ENCODE measurements at places on chromosomes 11 and 22.

DNA sequence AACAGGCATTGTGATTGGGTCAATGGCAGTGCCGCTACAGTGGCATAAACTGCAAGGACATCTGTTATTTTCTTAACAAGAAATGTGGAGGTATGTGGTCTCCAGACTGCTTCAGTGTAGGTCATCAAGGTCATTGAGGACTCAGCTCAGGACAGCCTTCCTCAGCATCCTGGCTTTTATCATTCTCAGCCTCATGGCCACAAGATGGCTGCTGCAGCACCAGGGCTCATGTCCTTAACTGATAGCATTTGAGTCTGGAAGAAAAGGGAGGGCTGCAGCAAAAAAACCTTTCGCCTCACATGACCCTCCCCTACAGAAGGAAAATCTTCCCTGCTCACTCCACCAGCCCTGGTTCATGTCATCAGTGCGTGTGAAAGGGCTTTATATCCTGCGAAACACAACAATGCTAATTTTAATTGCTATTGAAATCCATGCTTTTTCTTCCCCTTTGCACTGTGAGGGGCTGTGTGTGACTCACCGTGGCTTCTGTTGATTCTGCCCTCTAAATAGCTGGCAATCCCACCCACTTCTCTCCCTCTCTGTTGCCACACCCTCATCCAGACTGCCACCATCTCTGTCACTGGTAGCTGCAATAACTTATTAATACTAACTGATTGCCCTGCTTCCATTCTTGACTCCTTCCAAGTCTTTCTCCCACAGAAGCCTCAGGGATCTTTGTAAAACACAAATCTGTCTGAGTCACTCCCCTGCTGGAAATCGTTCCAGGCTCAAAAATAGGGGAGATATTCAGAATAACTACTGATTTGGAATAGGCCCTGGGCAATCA, 43.8 kb downstream of the CHRDL2 start:
- DNase-seq: no peak

DNA sequence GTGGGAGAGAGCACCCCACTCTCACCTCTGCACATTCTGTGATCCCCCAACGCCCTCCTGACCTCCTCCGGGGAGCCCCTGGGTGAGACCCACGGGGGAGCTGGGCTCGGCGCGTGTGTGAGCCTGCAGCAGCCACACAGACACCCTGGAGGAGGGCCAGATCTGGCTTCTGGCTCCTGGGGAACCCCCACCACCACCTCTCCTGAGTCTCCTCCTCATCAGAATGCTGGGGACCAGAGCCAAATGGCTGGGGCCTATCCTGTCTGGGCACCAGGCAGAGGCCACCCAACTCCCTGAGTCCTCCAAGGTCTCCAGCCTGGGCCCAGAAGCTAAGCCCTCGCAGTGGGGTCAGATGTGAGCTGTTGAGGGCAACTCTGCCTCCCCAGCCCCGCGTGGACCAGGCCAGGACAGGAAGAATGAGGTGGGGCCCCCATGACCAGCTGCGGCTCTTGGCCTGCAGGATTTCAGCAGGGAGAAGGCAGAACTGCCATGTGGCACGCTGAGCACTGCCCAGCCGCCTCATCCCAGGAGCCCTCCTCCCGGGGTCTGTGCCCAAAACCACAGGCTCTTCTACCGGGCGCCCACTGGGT, 5.5 kb upstream of the PIM3 start:
- DNase-seq: no peak

DNA sequence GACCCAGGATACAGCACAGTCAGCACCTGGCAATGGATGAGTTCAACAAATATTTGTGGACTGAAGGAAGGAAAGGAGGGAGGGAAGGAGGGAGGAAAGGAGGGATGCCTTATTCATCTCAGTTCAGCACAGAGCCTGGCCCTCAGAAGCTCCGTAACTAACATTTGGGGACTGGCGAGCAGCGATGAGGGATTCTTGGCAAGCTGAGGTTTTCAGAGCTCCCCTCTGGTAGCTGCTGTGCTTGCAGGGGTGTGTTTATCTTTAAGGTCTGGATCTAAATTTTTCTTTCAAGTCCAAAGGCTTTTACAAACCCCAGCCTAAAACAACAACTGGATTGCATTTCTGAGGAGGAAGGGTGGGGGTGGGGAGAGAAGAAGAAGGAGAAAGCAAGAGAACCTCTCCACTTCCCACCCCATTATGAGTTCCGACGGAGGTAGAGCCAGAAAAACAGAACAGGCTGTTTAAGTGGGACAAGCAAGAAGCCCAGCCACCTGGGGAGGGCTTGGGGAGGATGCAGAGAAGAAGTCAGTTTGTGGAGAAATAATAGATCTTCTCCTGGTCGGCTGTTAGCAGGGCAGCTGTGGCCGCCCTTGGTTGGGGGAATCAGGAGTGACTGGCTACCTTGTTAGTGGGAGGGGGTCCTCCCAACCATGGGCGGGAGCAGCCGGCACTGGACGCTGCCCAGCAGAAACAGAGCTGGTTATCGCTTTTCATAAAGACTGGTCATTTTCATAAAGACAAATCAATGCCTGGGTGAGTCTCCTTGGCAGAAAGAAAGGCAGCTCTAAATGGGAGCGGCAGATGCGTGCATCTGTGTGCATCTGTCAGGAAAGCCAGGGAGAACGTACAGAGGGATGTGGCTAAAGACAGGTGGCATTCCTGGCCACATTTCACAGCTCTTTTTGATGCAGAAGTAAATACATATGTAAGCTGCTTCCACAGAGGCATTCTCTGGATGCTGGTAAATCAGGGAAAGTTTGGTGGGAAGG, 78.0 kb downstream of the TSPAN18 start:
- DNase-seq: no peak

DNA sequence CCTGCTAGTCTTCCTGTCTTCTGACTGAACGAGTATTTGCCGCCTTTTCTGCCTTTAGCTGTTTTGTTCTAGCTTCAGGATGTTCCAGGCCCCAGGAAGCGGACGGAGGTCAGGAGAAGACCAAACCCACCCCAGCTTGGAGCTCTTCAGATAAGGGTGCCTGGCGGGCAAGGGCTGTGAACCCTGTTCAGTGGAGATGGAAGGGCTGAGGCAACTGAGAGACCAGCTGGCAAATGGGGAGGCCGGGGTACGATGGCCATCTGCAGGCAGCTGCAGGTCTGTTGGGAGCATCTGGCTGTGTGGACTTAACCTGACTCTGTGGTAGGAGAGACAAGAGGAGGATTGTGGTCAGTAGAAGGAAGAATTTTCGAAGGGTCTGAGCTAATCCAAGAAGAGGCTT, 95.6 kb downstream of the CHST1 start:
- no peak for DNase-seq

DNA sequence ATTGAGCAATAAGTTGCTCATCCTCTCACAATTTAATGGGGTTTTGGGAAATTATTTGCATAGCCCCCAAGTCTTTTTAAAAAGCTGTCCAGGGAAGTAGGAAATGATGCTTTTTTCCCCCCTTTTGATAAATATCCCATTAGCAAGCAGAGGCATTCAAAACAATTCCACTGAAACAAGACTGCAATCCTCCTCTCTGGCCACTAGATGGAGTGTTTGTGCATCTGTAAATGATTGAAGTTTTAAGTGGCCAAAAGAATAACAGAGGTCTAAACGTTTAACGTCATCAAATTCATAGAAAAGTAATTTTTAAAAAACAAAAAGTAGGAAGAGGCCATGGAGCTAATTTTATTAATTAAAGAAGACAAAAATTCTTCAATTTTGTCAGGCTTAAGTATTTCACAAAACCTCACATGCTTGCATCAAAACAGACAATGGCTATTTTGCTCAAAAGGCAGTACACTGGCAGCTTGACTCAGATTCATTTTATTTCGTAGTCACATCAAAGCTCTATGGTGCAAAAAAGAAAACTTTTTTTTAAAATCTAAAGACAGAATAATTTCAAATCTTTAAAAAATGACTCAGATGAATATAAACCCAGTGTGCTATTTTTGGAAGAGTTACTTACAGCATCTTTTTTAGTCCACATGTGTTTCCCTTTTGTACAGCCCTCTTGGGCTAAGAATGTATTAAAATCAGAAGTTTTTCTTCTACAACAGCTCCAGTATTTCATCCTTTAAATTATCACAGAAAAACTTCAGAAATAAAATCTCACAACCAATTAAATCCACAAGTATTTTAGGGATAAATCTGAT, 17.8 kb downstream of the CHORDC1 start:
- DNase-seq: peak; percentile 23

- DNase-seq: no peak
Observed at GRCh38 chr11:15234796-15235195, 120.1 kb downstream of the INSC start.

DNA sequence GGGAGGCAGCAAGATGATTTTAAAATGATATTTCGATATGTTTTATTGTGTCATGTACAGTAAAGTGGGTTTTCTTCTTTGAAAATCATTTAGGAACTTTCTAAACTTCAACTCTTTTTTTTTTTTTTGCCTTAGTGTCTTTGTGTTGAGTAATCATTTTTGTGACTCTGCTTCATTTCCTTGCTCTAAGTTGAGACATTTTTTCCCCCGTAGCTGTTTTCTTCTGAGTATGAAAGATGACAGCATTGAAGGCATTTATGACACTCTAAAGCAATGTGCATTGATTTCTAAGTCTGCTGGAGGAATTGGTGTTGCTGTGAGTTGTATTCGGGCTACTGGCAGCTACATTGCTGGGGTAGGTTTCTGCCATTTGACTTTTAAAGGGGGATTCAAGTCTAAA, 23.5 kb downstream of the RRM1 start:
- no peak for DNase-seq
